ENCODE measurements at places on chromosomes 2 and 18.

DNA sequence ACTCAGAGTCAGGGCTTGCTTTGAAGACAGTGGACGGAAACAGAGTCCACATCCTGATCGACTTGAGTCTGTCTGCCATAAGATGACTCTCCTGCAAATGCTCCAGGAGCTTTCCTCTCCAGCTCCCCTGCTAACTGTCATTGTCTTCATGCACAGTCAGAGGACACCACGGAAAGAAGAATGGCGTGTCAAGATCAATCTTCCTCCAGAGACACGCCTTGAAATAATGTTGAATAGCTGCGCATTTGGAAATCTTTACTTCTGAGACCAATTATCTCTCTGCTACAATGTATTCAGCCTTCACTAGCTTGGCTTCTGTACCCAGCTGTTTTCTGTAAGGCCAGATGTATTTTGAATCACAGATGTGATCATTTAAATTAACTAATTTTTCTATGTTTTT, 457.2 kb downstream of the CDH2 start:
- no peak for DNase-seq

DNA sequence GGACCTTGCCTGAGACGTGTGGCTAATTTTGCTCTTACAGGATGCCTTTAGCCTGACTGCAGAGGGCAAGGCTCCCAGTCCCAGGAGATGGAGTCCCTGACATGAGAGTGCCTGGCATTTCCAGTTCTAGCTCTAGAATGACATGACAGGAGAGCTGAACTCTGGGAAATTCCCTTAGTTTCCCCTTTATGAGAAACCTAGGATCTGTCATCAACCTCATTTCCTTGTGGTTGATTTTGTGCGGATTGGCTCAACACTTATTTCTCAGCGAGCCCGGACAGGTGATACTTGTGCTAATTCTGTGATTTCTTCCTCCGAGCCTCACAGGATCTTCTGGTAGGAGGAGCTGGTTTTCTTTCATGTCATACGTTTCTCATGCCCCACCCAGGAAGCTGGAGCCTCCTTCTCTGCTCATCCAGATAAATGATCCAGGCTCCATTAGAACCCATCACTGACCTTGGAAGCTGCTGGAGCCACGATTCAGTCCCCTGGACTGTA, at the start of gene IL36G:
TSS of gene IL36G (plus strand) at position 448 of the 498 bp plus-strand sequence. CDS start 633 bp downstream, outside the sequence.
- DNase-seq, result no peak

DNA sequence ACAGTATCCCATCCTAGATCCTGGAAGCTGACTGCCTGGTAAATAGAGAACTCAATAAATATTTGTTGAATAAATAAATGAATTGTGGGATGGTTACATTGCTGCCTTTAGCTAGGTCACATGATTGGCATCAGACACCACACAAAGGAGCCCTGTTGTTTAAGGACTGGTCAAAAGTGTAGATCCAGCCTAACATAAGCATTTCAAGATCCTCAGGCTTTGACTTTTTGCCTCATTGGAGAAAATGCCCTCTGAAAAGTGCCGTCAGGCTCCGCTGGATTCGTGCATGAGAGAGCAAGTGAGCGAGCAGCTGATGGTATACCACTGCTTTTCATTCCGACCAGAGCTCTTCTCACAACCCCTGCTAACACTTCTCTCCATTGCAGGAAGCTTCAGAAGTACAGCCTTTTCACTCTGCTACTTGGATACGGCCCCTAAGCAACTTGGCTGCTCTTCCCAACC, 1.3 kb upstream of the ZNF24 start:
- DNase-seq, result no peak

DNA sequence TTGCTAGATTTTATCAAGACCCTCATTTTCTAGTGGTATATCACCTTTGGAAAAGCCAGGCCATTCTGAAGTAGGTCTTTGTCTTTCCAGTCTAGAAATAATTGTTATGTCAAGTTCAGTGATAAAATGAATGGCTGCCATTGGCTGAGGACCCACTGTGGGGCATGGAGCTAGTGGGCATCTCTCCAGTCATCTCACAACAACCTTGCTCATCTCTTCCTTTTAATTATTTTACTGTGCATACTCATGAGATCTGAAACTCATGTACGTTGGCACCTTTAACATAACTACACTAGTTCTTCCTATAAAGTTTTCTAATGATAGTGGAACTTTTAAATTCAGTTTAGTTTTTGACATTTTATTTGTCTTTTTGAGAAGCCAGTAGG, 240.9 kb downstream of the SLC8A1 start:
- no peak for DNase-seq

DNA sequence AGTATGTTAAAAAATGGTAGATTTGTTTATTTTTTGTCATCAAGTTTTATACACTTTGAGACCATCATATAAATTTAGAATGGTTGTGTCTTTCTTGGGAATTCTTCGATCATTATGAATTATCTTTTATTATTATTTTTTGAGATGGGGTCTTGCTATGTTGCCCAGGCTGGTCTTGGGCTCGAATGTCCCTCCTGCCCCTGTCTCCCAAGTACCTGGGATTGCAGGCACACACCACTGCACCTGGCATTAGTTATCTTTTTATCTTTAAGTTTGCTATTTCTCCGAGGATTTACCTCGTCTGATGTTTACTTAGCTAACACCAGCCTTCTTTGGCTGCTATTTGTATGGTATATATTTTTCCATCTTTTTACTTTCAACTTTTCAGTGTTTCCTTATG, 100.0 kb downstream of the BIRC6 start:
- no peak for DNase-seq

- no peak for DNase-seq
Measured at GRCh38 chr2:50929661-50930060, 102.3 kb downstream of the NRXN1 start.

GRCh38 chr2:63049970-63050333, 678 bp upstream of the OTX1 start:
- no peak for DNase-seq

DNA sequence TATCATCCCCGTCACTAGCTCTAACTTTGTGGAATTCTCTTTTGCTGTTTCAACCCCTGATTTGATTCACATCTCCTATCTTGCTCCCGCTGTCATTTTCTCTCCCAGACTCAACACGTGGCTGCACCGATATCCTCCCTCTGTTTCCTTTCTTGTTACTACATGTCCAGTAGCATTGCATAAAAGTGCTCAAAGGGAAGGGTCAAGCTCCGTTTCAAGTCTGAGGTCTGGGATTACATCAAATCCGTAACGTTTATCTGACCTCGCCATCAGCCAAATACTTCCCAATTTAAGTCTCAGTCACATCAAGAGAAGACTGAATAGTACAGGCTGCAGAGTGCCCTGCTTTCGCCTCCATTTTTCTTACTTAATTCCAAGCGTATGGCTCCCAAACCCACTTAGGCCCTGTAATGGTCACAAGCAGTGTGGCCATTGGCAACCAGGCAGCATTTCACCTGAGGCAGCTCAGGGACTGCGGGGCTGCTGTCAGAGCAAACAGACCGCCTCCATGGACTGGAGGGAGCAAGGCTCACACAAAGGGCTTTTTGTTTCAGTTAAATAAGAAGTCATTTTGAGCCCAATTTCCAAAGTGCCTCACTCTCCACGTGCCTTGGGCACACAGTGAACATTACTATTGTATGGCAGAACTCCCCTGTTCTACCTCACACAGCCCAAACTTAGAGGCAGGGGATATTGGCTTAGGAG, 217.8 kb downstream of the BCL11A start:
- no peak for DNase-seq

DNA sequence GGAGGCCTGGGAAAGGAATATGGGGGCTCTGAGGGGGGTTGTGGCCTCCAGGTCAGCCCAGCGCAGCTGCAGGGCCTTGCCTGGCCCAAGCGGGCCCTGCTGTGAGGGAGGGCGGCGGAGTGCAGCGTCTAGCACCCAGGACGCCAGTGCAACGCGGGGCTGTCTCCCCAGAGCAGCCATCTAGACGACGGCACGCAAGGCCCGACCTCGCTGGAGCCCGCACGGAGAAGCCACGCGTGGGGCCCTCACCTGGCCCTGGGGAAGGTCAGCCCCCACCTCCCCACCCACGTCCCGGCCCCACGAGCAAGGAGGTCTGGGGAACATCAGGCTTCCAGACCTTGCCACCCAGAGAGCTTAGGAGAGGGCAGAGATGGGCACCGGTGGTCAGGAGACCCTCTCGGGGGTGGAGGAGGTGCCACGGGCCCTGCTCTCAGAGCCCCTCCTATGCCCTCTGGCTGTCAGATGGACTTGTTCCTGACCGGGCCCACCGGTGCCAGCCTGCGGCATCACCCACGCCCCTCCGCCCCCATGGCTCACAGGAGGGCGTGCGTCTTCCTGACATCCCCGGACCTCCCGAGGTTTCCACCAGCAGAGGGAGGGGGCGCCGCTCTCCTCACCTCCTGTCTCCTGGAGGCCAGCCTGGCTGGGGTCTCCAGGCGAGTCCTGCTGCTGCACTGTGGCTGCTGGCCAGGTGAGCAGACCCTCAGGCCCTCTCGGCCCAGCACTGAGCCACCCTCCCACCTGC, 17.0 kb downstream of the GPR35 start:
- DNase-seq, result no peak
